Occipital lobe (tissue), 3 donors: ENCODE measurements at places on chromosomes 7 and 10. TPM values are rescaled to one million over a fixed set of nuclear protein-coding genes. Genes with fewer than 3 reads are reported as not detected.
A peak's percentile ranks its signal among the peaks of the same experiment; 100 is the strongest.

DNA sequence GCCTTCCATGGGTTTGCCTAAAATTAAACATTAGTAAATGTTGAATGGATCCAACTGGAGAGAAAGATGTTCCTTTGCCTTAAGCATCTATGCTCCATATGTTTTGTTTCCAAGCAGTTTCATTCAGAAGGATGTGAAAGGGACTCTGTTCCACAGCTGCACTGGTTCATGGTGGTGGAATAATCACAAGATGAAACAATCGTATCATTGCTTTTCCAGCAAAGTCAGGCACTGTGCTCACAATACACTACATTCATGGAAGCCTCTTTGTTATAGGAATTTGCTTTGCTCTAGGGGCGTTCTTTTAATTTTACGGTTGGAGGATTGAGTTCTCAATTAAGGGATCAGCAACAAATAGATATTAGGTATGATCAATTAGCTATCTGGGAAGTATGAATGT, 33.8 kb downstream of the RAMP3 start:
- no peak for DNase-seq

GRCh38 chr10:112361951-112362751, 11.8 kb upstream of the ACSL5 start:
- DNase-seq: no peak

- no peak for DNase-seq
These were observed 20.1 kb downstream of the CHST3 start for GRCh38 chr10:71984126-71984808.

DNA sequence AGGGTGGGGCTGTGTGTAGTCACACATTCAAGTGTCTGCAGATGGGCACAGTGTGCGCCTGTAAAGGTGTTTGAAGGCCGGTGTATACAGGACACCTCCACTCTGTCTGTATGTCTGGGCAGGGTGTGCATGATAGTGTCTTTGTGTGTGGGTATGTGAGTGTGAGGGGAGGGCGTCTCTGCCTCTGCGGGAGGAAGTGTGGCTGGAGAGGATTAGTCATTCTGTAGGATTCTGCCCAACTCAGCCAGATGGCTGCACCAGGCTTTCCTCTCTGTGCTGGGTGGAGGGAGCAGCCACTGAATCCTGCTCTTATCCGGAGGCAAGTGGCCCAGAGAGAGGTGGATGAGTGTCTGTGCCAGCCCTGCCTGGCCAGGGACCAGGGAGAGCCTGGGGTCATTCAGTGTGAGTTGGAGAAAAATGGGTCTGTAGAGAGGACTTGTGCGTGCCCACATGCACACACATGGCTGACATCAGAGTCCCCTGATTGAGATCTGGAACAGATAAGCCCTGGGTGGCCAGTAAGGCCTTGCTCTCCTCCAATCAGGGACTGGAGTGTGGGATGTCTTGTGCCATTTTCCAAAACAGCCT, 1.7 kb downstream of the SFXN3 start:
- peak; percentile 76 for DNase-seq

Gene ASZ1
- total RNA-seq: not detected

Gene CPXM2
- 0.16 TPM for total RNA-seq
